ENCODE measurements at places on chromosomes 7 and 10.

- no peak for DNase-seq
Measured at GRCh38 chr10:76210211-76210610, 778.8 kb downstream of the LRMDA start.

DNA sequence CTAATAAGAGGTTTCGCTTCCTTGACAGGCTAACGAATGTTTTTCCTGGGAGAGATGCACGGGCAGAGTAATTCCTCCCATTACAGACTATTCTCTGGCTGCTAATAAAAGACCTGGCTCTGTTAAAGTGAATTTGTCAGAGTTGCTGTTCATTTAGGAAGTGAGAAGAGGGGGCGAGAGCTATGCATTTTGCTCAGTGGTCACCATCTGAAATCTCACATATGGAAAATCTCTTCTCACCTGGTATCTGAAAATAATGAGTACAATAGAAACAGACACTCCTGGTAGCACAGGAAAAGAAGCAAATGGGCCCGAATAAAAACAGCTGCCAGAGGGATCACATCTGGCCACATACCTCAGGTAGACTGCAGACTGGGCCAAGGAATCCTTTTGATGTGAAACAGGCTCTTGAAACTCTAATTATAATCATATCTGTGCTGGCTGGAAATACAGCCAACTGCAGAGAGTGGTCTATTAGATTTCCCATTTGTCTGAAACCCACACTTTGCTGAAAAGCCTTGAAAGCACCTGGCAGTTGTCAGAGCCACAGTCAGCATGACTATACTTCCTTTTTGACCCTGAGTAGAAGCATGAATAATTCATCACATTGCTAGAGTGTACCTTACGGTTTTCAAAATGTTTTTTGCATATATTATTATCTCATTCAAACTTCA lies 33.6 kb downstream of the AOAH start:
- DNase-seq, result no peak

DNA sequence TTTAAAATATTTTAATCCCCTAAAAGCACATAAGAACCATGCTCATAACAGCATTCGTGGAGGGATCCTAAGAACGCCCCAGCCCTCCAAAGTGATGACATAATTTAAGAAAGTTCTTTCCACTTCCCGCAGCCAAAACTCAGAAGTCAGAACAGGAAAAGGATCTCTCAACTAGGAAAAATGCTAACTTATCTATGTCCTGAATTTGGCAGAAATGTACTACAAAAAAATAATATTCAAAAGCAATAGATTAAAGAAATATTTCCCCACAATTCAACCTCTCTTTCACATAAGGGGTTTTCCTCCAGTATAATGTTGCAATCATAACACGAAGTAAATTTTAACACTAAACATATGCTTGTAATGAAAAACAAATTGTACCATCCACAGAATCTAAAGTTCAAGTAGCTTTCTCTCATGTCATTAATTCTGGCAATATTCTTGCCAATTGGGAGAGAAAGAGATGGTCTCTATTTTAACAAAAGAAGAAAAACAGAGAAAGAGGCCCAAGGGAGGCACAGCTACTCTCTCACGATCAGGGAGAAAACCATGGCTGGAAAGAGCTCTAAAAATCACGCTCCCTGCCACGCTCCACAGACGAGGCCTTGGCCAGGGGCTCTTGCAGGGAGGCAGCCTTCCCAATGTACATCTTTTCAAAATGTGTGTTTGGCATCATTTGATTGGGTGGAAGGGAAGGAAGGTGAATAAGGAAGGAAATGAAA lies 22.9 kb downstream of the ASB13 start:
- DNase-seq, result no peak

GRCh38 chr10:34985823-34986222 lies 104.3 kb downstream of the CUL2 start:
- DNase-seq, result no peak

- DNase-seq, result no peak
Measured at GRCh38 chr7:153590571-153590970, 461.6 kb upstream of the DPP6 start.
